Suppressor macrophage treated with lipopolysaccharide for 1 hour (primary cell): ENCODE measurements at places on chromosomes 5 and 9.

DNA sequence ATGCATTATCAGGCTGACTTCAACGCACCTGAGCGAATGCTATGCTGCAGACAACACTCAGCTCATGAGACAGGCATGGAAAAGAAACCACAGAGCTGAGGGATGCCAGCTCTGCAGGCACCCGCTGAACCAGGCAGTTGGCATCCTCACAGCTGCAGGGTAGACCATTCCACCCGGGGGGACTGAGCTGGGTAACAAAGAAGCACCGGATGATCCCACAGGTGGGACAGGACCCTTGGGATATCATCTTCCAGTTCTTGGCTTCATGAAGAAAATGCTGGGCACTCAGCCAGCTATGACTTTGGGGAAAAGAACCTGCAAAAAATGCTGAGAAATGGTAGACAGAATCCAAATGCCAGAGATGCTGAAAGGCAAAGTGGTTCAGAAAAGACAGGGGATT lies 9.6 kb downstream of the EPB41L4B start:
- DNase-seq, result no peak

- DNase-seq, result no peak
Measured at GRCh38 chr5:163995206-163995605, 489.8 kb downstream of the MAT2B start.

DNA sequence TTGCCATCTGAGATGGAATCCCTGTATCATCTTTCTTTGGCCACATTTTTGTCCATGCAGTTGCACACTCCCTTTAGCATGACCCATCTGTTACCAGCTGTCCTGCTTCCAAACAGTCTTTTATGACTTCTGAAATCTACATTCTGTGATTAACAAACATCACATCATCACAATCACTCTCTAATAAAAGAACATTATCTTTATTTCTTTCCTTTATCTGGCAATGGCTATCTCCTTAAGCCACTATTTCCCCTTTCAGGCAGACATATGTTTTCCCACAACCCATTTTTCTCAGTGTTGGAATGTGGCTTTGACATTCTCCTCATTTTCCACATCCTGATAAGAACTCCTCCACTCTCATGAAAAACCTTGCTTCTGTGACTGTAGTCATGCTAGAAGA lies 141.0 kb downstream of the ST8SIA4 start:
- no peak for DNase-seq

- DNase-seq, result no peak
Measured at GRCh38 chr5:145450286-145450885, 384.8 kb downstream of the PRELID2 start.

DNA sequence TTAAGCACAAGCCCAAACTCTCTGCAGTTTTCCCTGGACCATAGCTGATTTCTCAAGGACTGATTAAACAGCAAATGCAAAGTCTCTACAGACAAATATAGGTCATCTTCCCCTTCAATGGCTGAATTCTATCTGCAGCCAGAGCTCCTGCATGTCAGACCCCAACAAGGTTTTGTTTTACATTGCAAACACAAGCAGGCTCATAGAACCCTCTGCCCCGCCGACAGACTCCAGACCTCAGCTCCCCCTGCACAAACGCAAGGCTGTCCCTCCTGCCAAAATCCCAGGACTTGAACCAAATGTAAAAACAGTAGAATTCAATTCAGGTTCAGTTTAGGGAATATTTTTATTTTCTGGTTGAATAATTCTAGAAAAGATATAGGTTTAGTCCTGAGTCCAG lies 526.7 kb upstream of the TRPC7 start:
- DNase-seq, result no peak

GRCh38 chr5:169651526-169651925 lies 14.5 kb downstream of the DOCK2 start:
- DNase-seq, result no peak

GRCh38 chr9:112618385-112619009 lies 99.4 kb downstream of the INIP start:
- no peak for DNase-seq

GRCh38 chr9:108708448-108708847 lies 147.3 kb downstream of the ACTL7B start:
- no peak for DNase-seq

GRCh38 chr9:18349530-18349929 lies 124.4 kb upstream of the ADAMTSL1 start:
- no peak for DNase-seq

DNA sequence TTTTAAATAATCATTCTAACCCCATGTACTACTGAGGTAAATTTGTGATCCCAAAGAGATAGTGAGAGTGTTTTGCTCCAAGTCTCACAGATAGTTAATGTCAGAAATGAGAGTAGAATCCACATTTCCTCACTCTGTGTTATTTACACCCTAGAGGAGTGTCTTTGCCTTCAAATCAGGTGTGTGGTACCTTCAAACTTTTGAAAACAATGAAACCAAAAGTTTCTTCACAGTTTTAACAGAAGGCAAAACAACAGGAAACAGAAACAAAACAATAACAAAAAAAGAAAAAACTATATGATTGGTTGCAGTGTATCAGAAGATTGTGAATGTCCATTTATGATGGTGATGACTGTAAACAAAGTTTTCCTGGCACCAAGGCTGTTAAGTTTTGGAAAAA lies 85.9 kb downstream of the ERBIN start:
- DNase-seq, result no peak

DNA sequence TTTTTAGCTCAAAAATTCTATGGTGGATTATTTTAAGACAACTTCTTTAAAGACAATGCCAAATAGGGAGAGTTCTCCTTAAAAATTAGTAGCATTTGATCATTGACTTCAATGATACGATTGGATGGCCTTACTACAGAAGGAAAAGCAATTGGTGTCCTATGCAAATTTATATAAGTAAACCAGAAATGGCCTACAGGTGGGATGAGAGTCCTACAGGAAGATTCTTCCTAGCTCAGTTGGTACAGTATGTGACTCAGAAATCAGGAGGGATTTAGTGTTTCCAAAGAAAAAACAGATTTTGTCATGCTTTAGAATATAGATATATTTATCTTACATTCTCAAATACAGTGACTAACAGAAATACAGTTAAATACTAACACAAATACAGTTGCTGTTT lies 6.5 kb downstream of the ANKRA2 start:
- DNase-seq, result no peak

DNA sequence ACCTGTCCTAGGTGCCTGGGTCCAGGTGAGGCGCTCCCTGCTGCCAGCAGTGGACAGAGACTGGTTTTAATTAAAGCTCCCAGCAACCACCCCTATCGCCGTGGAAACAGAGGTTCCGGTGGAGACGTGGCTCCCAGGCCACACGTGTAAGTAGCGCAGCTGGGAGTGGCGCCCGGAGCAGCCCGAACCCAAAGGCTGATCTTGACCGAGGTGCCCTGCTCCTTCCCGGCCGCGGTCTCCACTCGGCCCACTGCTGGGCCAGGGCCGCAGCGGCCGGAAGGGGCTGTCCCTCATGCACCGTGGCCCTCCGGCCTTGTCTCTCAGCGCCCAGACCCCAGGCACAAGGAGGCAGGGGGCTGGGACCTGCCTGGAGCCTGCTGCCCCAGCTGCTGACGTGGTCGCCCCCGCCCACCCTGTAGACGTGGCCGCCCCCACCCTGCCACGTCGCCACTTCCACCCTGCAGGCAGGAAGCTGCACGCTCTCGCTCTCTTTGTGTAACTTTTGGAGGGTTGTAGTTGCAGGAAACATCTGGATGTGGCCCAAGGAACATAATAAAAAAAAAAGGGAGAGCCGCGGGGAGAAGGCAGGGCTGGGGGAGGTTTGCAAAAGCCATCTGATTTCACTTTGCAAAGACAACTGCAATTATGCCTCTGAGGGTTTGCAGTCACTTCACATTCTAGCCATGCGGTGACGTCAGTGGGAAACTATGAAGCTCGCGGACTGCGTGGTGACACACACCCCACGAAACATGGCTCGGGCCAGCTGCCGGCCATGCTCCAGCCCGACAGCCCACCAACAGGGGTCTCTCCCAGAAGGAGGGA lies 129.9 kb downstream of the RXRA start:
- DNase-seq, result peak; percentile 93

GRCh38 chr9:114096866-114097612 lies 2.1 kb downstream of the KIF12 start:
- no peak for DNase-seq

DNA sequence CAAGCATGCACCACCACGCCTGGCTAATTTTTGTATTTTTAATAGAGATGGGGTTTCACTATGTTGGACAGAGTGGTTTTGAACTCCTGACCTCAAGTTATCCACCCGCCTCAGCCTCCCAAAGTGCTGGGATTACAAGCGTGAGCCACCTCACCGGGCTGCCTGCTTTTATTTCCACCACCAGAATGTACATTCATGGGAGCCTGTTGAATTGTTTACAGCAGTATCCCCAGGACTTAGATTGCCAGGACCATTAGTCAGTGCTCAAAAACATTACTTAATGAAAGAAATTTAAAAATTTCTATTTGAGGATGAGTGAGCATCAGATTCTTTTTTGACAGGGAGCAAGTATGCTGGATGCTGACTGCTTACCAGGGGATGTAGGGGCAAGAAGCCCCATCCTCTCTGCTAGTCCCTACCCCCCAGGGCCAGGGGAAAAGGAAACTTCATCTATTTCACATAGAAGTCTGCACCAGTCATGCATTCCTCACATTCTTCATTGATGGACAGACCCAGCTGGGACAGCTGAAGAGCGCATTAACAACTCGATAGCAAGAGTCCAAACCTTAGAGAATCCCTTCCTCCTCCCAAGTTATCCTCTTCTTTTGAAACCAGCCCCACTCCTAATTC lies 10.3 kb upstream of the RGMB start:
- no peak for DNase-seq

GRCh38 chr5:17302106-17302505 lies 84.7 kb downstream of the BASP1 start:
- peak; percentile 84 for DNase-seq

- no peak for DNase-seq
Measured at GRCh38 chr9:114017741-114018715, 60.1 kb downstream of the AMBP start.

DNA sequence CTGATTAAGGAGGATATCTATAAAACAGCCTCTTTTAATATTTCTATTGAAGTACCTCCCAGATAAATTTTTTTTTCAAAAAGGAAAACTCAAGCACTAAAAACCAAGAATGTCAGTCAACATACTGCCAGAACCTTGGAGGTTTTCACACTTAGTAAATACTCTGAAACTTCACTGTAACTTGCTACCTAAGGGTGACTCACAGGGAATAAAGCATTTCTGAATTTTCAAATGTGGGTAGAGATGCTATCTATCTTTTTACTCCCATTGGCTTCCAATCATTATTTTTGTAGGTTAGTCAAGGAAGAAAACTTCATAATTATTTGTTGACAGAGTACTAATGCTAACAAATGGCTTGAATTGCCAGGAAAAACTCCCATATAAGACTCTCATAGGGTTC lies 46.1 kb downstream of the SLC25A46 start:
- no peak for DNase-seq

DNA sequence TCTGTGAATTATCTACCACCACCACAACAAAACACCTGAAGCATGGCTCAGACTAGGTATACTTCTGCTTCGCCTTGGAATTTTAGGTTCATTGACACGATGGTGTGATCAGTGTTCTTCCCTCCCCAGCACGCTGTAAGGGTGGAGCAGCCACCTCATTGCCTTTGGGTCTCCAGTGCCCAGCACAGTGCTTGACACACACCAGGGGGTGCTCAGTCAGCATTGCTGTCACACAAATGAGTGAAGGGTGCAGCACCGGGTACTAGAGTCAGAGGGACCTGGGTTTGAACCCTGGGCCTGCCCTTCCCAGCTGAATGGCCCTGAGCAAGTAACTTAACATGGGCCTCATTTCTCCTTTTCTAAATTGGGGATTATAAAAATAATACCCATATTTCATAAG lies 9.9 kb upstream of the ANGPTL2 start:
- no peak for DNase-seq

DNA sequence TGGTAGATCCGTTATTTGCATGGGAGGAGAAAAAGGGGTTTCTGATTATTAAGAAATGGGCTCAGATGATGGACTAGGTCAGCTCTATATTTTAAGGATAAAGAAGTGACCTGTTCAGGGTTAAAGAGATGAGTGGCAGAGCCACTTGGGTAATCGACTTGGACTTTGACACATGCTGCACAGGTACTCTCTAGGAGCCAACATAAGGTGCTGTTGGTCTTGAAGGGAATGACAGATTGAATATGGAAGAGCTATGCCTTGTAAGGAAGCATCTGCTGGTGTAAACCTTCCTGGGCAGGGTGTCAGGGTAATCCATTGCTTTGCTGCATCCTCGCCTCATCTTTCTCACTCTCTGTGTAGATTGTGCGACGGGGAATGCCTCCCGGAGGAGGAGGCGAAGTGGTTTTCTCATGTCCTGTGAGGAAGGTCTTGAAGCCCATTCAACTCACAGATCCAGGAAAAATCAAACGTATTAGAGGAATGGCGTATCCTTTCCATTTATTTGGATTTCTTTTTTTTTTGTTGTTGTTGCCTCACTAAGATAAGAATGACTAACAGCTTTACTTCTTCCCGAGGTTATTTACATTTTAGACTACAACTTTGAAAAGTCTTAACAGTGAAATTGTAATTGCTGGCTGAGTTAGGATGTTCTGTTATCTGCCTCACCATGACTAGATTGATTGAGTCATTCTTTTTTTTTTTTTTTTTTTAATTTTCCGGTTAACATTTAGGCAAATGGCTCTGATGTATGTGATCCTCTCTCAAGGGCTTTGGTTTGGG lies 41.2 kb downstream of the RCL1 start:
- DNase-seq, result no peak

GRCh38 chr5:57406641-57407040 lies 76.0 kb downstream of the ACTBL2 start:
- no peak for DNase-seq

DNA sequence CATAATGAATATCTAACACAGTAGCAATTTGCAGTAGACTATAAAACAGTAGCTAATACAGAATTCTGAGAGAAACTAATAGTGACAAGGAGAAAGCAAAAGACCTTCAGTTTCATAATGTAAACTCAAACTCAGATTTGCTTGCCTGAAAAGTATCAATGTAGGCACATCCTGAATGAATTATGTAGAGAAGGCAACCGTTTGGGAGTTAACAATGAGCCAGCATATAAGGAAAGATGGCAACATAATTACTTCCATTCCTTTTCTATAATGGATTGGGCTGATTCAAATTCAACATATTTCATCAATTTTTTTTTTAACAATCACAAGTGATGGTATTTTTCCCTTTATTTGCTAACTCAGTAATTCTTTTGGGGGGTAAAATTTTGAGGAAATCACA lies 261.6 kb downstream of the SEMA5A start:
- DNase-seq, result no peak

GRCh38 chr9:114417511-114417910 lies 29.7 kb upstream of the AKNA start:
- no peak for DNase-seq

GRCh38 chr5:132826424-132827082 lies 3.9 kb downstream of the SHROOM1 start:
- no peak for DNase-seq

DNA sequence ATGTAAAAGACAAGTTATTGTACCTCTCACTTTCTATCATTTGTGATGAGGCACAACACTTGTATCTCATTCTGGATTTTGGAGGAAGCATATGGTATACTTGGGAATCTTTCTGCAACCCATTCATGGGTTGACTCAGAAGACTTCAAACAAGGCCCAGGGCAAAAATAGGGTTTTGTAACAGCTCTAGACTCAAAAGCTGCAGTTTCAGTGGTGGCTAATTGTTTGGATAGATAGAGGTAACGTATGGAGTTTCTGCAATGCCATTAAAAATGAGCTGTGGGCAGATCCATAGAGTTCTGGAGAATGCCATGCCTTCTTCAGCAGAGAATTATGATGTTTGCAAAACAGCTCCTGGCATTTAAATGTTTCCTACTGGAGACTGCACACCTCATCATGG lies 279.6 kb upstream of the VLDLR start:
- no peak for DNase-seq

- DNase-seq, result peak; percentile 51
Measured at GRCh38 chr9:69115621-69116020, 58.5 kb upstream of the TJP2 start.
